ENCODE measurements at places on chromosomes 3 and 15.

GRCh38 chr3:89303701-89304100 is 196.3 kb downstream of the EPHA3 start:
- no peak for DNase-seq

GRCh38 chr3:126845920-126846715 is 136.8 kb upstream of the PLXNA1 start:
- peak; percentile 39 for DNase-seq

DNA sequence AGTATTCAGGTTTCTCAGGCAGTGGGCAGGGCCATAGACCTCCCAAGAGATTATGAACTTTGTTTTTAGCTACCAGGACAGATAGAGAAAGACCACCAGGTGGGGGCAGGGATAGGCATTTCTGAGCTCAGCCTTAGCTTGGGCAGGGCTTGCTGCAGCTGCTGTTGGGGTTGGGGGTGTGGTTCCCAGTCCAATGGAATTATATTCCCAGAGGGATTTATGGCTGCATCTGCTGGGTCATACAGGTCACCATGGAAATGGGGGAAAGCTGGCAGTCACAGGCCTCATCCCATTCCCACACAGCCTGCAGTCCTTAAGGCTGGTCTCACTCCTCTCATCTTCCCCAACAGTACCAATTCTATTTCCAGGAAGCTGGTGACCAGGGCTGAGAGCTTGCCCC is 144.6 kb upstream of the ZPLD1 start:
- DNase-seq = no peak

DNA sequence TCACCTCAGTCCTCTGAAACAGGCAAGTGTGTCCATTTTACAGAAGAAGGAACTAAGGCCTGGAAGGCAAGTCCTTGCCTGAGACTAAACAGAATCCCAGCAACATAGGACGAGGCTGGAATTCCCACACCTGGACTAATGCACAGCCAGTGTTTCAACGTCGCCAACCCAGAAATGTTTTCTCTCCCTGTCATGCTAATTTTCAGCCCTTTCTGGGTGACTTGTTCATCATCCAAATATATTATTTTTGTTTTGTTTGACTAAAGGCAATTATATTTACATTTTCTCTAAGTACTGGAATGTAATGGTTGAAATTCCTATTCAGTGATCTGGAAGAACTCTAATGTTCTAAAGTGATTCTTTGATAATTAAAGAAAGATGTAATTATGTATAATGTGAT is 51.8 kb downstream of the BTD start:
- no peak for DNase-seq

DNA sequence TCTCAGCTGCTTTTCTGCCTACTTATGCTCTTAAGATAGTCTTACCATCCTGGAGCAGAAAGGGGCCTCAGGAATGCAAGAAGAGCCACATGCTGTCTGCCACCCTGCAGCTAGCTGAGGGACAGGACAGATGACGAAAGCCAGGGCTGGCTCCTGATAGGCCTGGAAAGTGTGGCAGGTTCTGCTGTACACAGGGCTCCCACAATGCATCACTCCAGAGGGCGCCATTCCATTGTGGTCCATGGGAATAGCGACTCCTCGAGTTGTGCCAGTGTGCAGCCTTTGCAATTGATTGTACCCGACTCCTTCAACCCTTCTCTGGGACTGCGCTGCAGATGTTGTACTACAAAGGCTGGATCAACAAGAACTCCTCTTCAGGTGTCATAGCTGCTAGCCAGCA is 11.2 kb downstream of the ACAN start:
- no peak for DNase-seq

DNA sequence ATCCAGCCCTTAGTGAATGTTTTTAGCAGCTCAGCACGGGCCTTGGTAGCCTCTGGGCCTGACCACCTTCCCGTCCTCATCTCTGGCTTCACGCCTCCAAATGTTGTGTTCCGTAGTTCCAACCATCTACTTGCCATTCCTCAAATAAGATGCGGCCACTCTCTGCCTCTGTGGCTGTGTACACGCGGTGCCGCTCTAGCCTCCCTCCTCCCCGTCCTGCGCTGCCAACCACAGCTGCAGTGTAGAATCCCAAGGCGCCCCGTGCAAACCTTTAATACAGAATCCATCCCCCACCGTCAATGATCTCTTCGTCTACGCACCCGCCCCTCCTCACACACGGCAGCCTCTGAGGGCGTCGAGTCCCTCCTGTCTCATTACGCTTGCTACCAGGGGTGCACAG is 77.2 kb downstream of the VGLL4 start:
- DNase-seq = no peak

Measured in bronchial epithelial cell (primary cell).